ENCODE measurements at places on chromosomes 3 and 15.

DNA sequence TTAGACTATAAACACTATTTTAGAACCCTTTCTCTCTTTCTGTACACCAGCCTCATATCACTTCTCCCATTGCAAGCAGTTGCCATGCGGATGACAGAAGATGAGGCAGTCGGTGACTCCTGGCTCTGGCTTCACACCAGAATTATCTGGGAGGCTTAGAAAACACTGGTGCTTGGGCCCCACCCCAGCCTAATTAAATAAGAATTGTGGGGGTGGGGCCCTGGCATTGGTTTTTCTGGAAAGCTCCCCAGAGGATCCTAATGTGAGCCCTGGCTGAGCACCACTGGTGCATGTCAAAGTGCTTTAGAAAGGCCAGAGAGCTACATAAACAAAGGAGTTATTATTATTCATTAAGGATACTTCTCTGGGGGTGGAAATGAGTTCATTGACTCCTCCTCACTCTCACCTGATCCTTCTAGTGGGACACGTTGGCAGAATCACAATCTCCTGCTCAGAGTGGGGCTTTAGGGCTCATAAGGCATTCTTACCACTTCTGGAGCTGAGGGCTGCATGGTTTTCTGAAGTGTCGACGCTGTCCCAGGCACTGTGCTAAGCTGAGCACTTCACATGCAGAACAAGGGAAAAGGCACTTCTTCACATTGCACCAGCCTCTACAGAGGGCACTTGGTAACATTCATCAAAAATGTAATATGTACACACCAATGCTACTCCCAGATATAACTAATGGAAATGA, 188.5 kb upstream of the TLE3 start:
- no peak for DNase-seq

- DNase-seq, result no peak
Measured at GRCh38 chr15:40829115-40829514, 607 bp upstream of the PPP1R14D start.

- DNase-seq, result no peak
Measured at GRCh38 chr15:53536479-53537120, 222.9 kb downstream of the WDR72 start.

- no peak for DNase-seq
Measured at GRCh38 chr15:88705769-88706165, 67.0 kb downstream of the ISG20 start.

DNA sequence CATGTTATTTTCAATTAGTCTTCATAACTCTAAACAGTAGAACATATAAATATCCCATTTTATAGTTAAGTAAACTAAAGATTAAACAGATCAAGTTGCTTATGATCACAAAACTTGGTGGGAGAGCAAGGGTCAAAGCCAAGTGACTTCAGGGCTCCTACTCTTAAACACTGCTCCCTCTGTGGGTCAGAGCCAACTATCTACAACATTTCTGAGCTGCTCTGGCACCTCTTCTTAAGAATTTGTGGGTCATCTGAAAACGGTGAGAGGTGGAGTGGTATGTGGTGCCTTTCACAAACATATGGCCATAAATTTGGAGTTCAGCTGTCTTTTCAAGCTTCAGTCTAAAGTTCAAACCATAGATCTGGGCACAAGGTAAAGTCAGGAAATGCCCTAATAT, 10.9 kb downstream of the ATG3 start:
- no peak for DNase-seq

- DNase-seq, result peak; percentile 38
Measured at GRCh38 chr3:156816091-156816793, 9.9 kb upstream of the LEKR1 start.

DNA sequence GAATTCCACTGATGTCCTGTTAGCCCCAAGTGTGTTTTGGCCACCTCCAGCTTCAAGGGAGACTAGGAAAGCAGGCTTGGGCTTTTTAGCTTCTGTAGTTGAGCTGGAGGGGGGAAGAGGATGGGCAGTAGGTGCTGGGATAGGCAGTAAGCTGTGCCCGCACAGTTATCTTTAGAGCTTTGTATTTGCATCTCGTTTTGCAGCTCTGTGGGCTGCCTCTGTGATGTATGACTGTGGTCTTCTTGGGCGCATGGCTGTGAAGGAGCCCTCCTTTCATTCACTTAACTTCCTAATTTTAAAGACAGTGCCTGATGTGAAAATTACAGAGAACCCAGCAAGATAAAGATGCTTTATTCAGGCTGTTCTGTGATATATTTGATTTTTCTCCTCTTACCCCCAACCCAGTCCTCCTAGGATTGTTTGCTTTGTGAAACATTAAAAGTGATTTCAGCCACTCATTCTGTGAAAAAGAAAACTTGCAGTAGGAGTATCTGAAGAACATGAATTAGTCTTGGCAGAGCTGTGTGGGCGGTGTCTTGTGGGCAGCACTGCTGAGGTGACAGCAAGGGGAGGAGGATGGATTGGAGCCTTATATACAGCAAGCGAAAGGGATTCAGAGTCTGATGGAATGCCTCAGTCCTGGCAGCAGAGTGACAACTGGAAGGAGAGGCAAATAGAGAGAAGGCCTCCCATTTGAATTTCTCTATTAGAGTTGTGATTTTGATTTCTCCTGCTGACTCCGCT, 74.3 kb downstream of the LARS2 start:
- DNase-seq, result peak; percentile 32

- no peak for DNase-seq
Measured at GRCh38 chr15:99696096-99696495, 37.1 kb downstream of the LYSMD4 start.

GRCh38 chr3:117632191-117632590, 922.6 kb downstream of the TUSC7 start:
- no peak for DNase-seq
